Activated effector memory CD4-positive, alpha-beta T cell treated with Interleukin-2 at 50 U/mL for 16 hours (primary cell): ENCODE measurements at places on chromosomes 12 and 14.

- no peak for DNase-seq
Observed at GRCh38 chr12:57844709-57845477, 1.6 kb downstream of the CTDSP2 start.

GRCh38 chr14:35553808-35554207 lies 19.8 kb downstream of the INSM2 start:
- DNase-seq = no peak

DNA sequence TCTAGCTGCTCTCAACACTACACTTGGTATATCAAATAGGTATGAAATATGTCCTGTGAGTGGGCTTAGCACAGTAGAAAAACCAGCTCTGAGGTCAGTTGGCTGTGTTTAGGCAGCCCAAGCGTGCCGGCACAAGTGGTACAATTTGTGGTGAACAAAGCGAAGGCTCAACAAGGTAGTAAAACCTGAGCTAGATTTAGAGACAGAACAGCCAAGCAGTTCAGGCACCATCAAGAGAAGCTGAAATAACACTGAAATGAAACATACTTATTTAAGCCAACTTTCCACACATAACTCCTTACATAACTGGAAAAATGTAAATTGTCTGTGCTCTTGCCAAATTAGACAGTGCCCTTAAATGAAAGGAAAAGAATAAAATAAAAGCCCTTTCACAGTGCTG lies 596.8 kb upstream of the FBXO33 start:
- DNase-seq = no peak

GRCh38 chr12:88633312-88633711 lies 53.0 kb upstream of the KITLG start:
- DNase-seq = no peak

- no peak for DNase-seq
Observed at GRCh38 chr14:32480337-32480736, 151.2 kb downstream of the AKAP6 start.

DNA sequence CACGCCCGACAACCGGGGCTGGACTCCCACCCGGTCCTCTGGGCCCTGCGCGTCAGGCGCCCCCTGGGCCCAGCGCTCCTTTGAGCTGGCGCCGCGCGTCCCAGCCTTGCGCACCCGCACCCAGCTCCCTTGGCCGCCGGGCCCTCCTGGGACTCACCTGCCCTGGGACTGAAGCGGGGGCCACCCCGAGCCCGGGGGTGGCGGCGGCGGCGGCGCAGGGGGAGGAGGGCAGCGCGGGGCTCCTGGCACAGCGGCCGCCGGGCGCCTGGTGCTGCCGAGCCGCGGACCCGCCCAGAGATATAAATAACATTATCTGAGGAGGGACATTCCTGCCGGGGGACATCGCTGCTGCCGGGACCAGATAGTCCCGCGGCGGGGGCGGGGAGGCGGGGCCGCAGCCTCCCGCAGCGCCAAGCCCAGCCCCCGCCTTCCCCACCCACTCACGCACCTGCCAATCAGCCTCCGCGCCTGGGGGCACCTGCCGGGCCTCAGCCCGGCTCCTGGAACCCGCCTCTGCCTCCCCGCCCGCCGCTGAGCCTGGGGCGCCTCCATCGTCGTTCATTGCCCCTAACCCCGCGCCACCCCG lies at the start of gene SPTB:
SPTB (minus strand) TSS at position 273 of the 586 bp plus-strand sequence. CDS start 56,813 bp downstream, outside the sequence.
- DNase-seq = peak; percentile 43

- no peak for DNase-seq
Observed at GRCh38 chr12:124428136-124428791, 133.4 kb downstream of the RFLNA start.

- DNase-seq = no peak
Observed at GRCh38 chr14:75234173-75235115, 44.2 kb upstream of the FOS start.

GRCh38 chr14:65255583-65256461 lies 153.5 kb upstream of the MAX start:
- DNase-seq = no peak

- DNase-seq = no peak
Observed at GRCh38 chr14:35818346-35819115, 7.6 kb upstream of the BRMS1L start.

DNA sequence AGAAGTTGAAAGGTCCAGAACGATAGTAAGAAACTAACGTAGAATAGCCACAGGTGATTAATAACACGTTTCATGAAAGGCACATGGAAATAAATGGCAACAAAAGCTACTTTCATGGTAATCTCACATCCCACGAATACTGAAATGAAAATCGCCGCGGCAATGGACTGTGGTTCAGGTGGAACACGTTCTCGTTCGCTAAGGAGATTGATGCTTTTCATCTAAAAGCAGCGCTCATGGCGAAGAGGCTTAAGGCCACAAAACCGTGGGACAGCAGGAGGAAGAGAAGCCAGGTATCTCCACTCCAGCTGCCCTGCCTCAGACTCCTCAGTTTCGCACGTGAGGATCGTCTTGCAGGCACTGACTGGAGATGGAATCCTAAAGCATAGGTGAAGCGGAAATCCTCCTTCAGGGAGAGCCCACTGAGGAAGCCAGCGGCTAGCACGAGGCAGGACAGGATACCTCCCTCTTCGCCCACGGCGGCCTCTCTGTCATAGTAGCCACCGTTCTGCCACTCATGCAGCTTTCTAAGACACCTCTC lies 696 bp upstream of the GPHN start:
- DNase-seq = no peak

DNA sequence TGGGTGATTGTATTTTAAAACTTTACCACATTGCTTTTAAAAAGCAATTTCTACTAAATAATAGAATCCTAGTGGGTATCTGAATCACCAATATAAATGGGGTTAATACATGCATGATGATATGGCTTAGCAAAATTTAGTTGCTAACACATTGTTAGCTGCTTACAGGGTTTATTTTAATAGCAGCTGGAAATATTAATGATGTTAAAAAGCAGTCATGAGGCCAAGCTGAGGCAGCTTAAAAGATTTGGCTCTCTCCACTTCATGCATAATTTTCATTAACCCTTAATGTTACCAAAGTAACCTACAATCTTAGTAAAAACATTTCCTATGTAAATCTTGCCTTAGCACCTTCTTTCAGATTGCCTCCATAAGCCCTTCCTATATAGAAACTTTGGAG lies 49.2 kb upstream of the CNOT2 start:
- no peak for DNase-seq
